ENCODE measurements at places on chromosomes 2 and 18.

- DNase-seq = no peak
Measured at GRCh38 chr2:64753399-64753798, 99.7 kb upstream of the SERTAD2 start.

DNA sequence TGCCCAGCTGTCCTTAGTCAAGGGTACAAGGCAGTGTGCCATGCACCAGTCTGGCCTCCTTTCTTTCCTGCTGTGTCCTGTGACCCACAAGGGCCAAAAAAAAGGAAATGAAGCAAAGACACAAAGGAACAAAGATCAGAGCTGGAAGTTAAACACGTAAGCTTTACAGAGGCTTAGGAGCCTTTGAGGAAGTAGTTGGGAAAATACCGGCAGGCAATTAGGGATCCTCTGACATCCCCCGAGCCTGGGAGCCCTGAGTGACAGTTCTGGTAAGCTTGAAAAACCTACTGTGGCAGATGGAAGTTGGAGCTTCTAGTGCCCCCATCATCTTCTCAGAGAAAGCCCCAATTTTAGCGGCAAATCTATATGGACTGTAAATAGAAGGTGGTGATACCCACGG is 78.5 kb downstream of the SPRED2 start:
- DNase-seq = no peak

- DNase-seq = peak; percentile 12
Measured at GRCh38 chr2:102520009-102520408, 47.0 kb downstream of the SLC9A4 start.

- DNase-seq = no peak
Measured at GRCh38 chr2:96875498-96876268, 5.8 kb upstream of the SEMA4C start.

DNA sequence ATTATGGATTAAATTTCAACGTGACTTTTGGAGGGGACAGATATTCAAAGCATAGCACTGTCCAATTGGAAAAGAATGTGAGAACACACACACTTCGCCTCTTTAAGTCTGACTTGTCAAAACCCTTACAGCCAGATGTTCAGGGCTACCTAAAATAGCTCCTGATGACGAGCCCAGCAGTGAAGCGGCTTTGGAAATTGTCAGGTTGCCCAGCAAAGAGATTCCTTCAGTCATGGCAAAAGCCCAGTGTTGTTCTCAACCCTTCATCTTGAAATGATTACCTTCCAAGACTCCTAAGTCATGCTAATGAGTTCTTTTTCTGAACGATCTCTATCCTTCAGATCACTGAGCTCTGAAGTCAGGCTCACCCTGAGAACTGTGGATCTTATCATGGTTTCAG is 436.6 kb downstream of the LRATD1 start:
- peak; percentile 87 for DNase-seq

All from fibroblast of skin of right biceps (primary cell).